ENCODE measurements at places on chromosomes 3 and 15.

GRCh38 chr15:38670128-38671005, 105.8 kb upstream of the RASGRP1 start:
- DNase-seq = peak; percentile 43

DNA sequence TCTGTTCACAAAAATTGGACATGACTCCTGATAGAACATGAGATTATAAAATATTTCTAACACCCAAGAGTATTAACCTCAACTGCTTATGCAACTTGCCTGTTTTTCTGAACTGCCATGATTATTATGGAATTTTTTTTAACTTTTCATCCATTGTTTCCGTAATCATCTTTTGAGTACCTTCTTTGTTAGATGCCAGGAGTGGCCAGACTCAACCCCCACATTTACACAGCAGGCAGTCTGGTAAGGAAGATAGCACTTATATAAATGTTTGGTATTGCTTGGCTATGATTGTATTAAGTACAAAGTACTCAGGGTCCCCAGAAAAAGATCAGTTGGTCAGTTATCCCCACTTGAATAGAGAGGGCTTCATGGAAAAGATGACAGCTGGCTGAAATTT, 74.3 kb downstream of the CRYBG3 start:
- DNase-seq = no peak

DNA sequence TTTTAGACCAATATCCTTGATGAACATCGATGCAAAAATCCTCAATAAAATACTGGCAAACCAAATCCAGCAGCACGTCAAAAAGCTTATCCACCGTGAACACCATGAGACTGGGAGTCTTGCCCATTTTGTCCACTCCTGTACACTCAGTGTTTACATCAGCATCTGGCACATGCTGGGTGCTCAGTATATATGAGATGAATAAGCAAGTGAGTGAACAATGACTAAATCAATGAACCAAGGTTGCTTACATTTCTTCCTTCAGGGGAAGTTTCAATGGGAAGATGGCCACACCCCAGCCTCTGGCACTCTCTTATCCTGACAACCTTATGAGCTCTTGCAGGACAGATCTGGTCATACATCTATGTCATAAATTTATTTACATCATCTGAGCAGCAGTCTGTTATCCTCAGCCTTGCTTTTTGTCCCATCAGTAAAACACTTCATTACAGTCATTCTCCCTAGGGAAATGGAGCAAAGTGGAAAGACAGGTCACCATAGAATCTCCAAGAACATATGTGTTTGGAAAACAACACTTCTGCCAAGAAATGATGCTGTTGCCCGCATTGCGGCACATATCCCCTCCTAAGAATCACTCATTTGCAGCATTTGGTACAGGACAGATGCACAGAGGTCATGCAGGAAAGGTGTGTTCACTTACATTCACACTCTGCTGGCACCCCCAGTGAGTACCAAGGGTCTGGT, 171.8 kb upstream of the EIF1B start:
- no peak for DNase-seq

- DNase-seq = no peak
These were observed 43.8 kb downstream of the SPSB4 start for GRCh38 chr3:141094790-141095545.

DNA sequence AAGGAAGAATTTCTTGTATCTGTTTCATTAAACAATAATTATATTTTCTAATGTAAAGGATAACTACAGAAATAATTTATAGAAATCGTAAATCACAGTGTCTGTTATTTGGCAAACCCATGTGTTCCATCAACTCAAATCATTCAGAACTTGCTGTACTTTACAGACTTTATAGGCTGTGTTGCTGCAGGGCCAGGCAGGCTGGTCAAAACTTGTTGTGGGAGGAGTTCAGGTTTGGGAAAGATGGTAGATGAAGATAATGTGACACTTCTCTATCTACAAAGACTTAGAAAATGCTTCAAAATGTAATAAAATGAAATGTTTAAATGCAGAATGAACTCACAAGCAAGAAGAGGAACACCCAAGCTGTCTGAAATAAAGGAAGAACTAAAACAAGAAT, 183.4 kb downstream of the SEMA6D start:
- DNase-seq = no peak

DNA sequence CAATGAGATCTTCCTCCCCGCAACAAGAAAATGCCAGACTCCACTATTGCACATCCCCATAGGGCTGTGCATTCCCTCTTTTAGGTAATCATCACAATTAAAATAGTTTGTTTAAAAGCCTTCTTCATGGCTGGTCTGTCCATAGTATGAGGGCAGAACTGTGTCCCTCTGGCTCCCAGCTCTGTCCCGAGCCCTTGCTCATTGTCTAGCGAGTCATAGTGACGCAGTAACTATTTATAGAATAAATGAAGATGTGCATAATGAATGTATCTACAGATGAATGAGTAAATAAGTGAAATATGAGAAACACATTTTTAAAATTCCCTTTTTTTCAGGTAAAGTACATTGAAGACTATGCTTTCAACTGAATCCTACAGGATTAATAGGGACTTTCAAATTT, 128.4 kb upstream of the TMC3 start:
- DNase-seq = no peak

DNA sequence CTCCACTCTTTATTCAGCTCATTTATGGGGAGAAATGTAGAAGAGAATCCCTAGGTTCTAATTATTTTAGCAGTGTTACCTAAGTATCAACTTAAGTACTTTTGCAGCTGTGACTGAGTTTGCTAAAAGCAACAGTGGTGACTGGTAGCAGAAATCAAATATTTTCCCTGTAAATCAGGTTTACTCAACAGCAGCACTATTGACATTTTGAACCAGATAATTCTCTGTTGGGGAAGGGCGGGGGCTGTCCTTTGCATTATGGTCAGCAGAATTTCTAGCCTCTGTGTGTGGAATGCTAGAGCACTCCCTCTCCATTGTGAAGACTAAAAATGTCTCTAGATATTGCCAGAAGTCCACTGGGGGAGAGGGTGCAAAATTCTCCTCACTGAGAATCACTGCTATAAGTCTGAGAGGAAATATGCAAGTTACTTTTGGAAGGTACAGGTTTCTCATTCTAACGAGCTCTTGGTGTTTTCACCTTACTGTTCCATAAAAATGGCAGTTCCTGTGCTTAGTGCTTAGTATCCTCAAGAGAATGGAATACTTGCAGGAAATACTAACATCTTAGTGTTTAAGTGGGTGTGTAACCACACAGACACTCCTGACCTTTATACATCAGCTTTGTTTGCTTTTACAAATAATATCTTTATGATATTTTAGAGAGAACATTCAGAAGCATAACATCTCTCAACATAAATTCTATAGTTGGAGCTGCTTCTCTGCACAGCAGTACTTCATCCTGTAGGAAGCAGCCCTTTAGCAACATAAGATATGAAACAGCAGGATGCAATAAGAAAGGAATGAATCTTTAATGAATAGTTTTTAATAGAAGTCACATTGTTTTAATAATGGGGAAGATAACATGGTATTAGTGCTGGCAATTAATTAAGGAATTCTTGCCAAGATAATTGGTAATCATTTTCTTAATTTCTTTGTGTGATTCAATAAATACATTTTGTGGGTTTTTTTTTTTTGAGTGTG, 246.5 kb upstream of the GOLIM4 start:
- DNase-seq = no peak

DNA sequence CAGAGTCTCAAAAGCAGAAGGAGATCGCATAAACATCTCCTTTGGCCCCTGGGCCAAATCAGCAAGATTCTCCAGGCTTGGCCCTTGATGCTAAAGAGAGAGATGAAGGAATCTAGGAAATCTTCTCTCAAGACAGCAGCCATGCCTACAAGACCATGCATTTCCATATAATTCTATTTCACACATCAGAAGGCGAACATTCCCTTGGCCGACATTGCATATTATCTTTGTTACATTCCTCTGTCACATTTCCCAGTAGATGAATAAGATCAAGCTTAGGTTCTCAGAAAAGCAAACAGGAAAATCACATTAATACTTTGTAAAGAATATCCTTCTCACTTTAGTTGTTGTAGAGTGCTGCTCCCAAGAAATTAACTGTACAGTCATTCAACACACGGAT, 21.3 kb downstream of the GASK1A start:
- no peak for DNase-seq

GRCh38 chr3:140377644-140378043, 300.2 kb upstream of the TRIM42 start:
- no peak for DNase-seq

DNA sequence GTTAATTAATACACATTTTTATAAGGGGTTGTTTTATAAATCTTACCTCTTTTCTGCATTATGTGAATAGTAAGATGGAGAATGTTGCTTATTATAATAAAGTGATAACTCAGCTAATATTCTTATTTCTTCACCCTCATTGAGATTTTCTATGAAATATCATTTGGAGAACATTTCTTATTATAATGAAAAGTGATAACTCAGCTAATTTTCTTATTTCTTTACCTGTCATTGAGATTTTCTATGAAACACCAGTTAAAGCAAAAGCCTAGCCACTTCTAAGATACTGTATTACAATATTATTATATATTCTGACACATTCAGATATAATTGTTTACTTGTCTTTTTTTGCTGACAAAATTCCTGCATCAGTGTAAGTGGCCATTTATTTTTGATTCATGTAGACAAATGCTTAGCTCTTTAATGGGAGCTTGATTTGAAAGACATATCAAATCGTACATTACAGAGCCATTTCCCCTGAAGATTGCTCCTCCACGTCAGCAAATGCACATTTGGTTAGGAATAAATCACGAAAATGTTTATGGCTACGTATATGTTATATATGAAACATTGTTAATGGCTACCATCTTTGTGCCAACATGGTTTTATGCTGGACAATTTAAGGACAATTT, 427.5 kb downstream of the CHL1 start:
- DNase-seq = no peak

- no peak for DNase-seq
These were observed 283.8 kb upstream of the ROBO1 start for GRCh38 chr3:80051602-80051962.

DNA sequence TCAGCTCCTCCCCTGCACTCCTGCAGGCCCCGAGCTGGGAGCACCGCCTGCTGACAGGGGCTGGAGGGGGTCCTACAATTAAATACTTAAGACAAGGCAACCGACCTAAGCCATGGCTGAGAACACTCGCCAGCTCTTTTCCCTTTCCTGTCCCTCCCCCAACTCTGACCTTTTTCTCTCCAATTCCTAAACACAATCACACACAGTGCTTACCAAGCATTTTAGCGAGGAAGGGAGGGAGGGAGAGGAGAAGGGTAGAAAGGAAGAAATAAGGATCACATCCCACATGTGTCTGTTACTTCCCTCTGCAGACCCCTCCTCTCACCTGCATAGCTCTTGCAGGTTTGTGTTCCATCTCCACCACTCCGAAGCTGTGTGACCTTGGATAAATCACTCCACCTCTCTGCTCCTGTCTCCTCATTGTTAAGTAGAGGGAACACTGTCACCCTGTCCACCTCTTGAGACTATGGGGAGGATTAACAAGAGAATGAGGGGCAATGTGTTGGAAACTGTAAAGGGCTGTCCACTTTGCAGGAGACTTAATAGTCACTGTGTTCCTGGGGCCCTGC, 63.6 kb downstream of the CYP11A1 start:
- DNase-seq = no peak

GRCh38 chr15:90174140-90174875, 26.8 kb upstream of the SEMA4B start:
- DNase-seq = no peak

- no peak for DNase-seq
These were observed 44.6 kb downstream of the CMTM6 start for GRCh38 chr3:32457971-32458471.

DNA sequence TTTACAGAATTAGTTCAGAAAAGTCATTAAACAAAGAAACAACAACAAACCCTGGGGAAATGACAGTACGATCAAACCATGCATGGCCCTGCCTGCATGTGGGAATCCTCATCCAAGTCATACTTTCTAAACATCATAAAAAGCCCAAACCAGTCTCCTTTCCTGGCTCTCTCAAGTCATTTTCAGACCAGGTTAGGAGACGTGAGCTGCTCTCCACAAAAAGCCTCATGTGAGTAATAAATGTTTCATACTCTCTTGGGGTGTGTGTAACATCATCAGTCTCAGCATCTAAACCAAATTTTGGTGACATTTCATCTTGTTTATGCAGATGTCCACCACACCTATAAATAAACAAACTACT, 18.9 kb downstream of the GREM1 start:
- DNase-seq = no peak

GRCh38 chr15:67120839-67121643, 55.6 kb downstream of the SMAD3 start:
- peak; percentile 80 for DNase-seq

GRCh38 chr3:45802146-45802545, 5.8 kb upstream of the SLC6A20 start:
- DNase-seq = no peak

DNA sequence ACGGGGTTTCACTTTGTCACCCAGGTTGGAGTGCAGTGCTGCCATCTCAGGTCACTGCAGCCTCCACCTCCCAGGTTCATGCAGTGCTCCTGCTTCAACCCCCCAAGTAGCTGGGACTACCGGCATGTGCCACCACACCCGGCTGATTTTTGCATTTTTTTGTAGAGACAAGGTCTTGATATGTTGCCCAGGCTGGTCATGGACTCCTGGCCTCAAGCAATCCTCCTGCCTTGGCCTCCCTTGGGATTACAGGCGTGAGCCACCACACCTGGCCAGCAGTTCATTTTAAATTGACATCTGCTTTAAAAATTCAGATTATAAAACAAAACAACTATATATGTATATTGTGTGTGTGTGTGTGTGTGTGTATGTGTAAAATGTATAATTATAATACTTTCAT, 38.3 kb downstream of the CALML4 start:
- DNase-seq = no peak

- DNase-seq = no peak
These were observed 35.3 kb downstream of the ARPP21 start for GRCh38 chr3:35674451-35675109.

- DNase-seq = no peak
These were observed 14.0 kb downstream of the TMEM158 start for GRCh38 chr3:45212095-45212468.

DNA sequence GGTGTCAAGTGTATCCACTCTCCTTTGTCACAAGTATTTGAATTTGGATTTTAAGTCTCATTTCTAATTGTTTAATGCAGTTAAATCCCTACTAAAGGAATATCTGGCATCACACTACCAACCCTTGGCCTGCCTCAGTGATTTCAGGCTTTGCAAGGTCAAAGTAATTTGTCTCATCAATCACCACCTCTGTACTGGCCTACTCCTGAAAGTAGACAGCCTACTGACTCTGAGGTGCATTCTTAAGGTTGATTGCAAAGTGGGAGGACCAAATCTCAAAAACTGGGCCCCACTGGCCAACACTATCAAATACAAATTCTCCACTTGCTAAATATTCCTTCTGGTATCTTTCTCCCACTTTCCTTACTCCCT, 851 bp upstream of the TEX55 start:
- DNase-seq = no peak

GRCh38 chr3:20935791-20936190, 749.8 kb upstream of the SGO1 start:
- DNase-seq = no peak

GRCh38 chr15:40438712-40439111, 2.0 kb upstream of the BAHD1 start:
- DNase-seq = no peak

GRCh38 chr3:148815316-148816110, 12.1 kb upstream of the CPB1 start:
- DNase-seq = no peak

- no peak for DNase-seq
These were observed 520 bp downstream of the ZNF654 start for GRCh38 chr3:88059380-88060170.

- DNase-seq = no peak
These were observed 112.5 kb downstream of the ZNF385D start for GRCh38 chr3:21638488-21638887.
